ENCODE measurements at places on chromosomes 5 and 9.
A peak's percentile ranks its signal among the peaks of the same experiment; 100 is the strongest.

DNA sequence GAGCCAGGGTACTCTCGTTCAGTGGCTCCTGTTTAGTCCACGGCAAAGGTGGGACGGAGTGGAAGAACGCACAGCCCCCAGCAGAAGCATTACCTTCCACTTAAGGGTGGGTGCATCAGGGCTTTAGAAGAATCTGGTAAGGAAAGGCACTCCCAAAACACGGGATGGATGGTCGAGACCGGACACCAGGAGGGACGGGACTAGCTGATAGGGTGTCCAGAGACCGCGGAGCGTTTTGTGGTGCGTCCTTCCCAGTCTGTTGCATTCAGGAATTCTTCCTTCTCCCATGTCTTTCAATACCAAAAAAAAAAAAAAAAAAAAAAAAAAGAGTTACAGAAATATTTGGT is 545 bp upstream of the CTSV start:
- DNase-seq: no peak
- H3K27ac ChIP-seq: no peak overlapping the region
- H3K27me3 ChIP-seq: peaks cover 43% of the 10 kb centered on the region
- peaks cover 4% of the 10 kb centered on the region for H3K4me1 ChIP-seq

DNA sequence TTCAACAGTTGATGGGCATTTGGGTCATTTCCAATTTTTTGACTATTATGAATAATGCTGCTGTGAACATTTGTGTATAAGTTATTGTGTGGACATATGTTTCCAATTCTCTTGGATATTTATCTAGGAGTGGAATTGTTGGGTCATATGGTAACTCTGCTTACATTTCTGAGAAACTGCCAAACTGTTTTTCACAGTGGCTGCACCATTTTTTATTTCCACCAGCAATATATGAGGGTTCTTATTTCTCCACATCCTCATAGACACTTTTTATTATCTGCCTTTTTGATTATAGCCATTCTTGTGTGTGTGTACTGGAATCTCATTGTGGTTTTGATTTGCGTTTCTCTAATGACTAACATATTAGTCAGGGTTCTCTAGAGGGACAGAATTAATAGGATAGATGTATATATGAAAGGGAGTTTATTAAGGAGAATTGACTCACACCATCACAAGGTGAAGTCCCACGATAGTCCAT is 14.7 kb upstream of the MED27 start:
- no peak for DNase-seq
- no peaks in the 10 kb centered on the region for H3K36me3 ChIP-seq
- peaks cover 26% of the 10 kb centered on the region for H3K27me3 ChIP-seq
- peaks cover 3% of the 10 kb centered on the region for H3K4me1 ChIP-seq
- H3K4me3 ChIP-seq: no peak overlapping the region
- no peak overlapping the region for H3K27ac ChIP-seq

GRCh38 chr5:139575313-139575646 is 14.1 kb downstream of the UBE2D2 start:
- H3K36me3 ChIP-seq: peaks cover 23% of the 10 kb centered on the region
- peak overlapping the region; percentile 82 for H3K27ac ChIP-seq
- DNase-seq: no peak
- no peaks in the 10 kb centered on the region for H3K27me3 ChIP-seq
- H3K4me3 ChIP-seq: peak overlapping the region; percentile 62
- peaks cover 53% of the 10 kb centered on the region for H3K4me1 ChIP-seq

DNA sequence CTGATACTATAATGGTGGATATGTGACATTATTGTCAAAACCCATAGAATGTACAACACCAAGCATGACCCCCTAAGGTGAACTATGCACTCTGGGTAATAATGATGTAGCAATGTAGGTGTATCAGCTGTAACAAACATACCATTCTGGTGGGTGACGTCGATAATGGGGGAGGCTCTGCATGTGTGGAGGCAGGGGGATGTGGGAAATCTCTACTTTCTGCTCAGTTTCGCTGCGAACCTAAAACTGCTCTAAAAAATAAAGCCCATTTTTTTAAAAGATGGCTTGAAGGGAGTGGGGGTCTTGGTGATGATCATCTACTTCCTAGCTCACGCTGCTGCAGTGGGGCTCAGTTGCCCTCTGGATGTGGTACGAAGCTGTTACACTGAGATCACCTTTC is 51.1 kb downstream of the RASGEF1C start:
- no peaks in the 10 kb centered on the region for H3K36me3 ChIP-seq
- H3K27ac ChIP-seq: no peak overlapping the region
- no peak overlapping the region for H3K4me3 ChIP-seq
- no peak for DNase-seq

DNA sequence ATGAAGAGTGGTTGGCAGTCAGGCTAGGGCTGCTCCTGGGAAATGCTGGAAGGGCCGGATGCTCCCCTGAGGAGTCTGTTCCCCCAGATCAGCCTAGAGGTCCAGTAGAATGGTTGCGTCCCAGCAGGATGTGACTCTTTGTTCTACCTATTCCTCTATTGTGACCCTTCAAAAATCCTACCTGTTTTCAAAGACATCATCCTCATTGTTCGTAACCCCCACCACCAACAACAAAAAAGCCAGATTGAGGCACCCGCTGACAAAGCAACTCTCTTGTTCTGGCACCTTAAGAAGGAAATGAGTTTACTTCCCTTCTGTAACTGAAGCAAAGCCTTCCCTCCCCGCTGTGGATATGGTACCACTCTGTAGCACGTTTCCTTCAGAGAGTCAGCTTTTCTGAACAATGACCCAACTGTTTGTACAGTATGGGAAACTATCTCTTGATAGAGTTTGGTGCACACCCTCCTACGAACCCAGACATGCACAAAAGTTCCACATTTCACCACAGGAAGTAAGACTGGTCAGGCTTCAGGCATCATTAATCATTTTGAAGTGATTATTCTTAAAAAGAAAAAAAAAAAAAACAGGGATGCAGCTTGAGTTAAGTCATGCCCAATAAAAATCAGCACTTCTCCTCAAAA is 207.2 kb downstream of the ENC1 start:
- H3K27me3 ChIP-seq: peaks cover 4% of the 10 kb centered on the region
- H3K27ac ChIP-seq: no peak overlapping the region
- H3K36me3 ChIP-seq: no peaks in the 10 kb centered on the region
- no peak overlapping the region for H3K4me3 ChIP-seq

DNA sequence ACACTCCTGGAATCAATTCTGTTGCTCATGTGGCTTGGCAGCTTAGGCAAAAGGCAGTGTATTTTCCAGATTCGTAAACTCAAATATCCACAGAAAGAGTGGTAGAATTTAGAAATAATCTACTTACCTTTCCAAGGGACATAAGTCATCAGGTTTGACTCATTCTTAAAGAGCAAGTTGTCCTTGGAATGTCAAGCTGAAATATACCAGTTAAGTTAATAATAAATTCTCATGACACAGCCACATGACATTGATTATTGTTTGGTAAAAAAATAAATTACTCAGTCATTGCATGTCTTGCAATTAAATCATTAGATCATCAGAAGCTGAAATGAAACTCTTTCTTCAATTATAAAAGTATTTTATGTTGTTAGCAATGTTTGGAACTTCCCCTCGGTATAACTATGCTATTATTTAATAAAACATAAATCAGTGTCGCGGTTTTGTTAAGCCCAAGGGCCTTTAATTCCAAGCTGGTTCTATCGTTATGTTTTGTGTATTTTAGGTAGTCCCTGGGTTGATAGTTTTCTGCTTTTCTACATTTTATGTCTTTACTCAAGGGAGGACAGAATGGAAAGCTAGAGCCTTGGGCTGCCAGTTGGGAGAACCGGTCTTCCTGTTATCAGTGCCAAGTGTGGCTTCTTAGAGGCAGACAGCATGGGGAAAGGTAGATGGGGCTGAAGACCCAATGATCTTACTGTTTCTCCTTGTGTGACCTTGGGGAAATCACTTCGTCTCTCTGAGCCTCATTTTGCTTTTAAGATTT is 79.3 kb upstream of the PRLR start:
- H3K27ac ChIP-seq: no peak overlapping the region
- H3K36me3 ChIP-seq: no peaks in the 10 kb centered on the region
- H3K4me3 ChIP-seq: no peak overlapping the region
- H3K4me1 ChIP-seq: no peaks in the 10 kb centered on the region

DNA sequence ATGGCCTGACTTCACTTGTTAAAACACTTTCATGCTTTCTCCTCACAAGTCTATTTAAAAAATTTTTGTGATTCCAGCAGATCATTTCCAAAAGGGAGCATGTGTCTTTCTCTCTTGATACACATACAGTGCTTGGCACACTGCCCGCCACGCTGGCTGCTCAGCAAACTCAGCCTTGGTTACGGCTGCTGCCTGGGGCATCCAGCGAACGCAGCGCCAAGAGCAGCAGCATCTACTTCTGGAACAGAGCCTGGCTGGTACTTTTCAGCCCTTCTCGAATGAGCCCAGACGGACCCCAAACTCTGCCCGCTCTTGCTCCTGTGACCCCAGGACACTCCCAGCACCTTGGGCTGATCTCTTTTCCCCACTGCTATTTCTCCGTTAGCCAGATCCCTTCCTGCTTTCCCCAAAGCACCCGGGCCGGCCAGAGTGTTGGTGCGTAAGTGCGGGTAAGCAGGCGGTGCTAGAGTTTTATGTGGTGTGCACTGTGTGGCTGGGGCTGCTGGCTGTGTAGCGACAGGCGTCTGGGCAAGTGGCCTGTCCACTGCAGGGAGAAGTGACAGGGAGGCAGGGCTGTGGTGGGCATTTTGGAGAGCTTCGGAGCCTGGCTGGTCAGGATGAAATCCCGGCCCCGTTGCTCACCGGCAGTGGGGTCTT is 73.2 kb downstream of the SH3PXD2B start:
- no peak overlapping the region for H3K27ac ChIP-seq
- no peak for DNase-seq
- peaks cover 2% of the 10 kb centered on the region for H3K27me3 ChIP-seq
- no peaks in the 10 kb centered on the region for H3K4me1 ChIP-seq
